Activated naive CD4-positive, alpha-beta T cell treated with Interleukin-2 at 50 U/mL for 16 hours (primary cell): ENCODE measurements at places on chromosomes 12 and 14.

- no peak for DNase-seq
Measured at GRCh38 chr14:100894416-100894815, 9.1 kb downstream of the RTL1 start.

DNA sequence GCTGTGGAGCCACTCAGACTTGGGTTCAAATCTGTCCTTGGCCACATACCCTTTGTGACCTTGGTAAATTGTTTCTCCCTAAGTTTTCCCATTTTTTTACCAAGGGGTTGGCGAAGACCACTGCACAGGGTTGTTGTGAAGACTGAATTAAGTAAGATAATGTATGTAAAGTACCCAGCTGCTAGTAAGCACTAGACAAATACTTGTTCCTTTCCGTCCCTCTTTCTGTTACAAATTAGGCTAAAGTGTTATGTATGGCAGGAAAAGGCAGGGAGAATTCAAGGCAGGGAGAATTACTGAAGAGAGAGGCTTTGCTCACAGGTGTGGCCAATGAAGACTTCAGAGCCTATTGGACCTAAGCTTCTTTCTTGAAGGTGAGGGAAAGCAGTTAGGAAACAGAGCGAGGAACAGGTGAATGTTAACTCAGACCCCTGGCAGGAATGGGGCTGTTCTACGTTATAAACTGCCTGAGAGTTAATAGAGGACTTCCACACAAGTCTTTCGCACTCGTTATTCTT is 25.9 kb downstream of the ABHD12B start:
- no peak for DNase-seq

GRCh38 chr14:70425354-70425753 is 8.5 kb upstream of the SYNJ2BP start:
- no peak for DNase-seq

DNA sequence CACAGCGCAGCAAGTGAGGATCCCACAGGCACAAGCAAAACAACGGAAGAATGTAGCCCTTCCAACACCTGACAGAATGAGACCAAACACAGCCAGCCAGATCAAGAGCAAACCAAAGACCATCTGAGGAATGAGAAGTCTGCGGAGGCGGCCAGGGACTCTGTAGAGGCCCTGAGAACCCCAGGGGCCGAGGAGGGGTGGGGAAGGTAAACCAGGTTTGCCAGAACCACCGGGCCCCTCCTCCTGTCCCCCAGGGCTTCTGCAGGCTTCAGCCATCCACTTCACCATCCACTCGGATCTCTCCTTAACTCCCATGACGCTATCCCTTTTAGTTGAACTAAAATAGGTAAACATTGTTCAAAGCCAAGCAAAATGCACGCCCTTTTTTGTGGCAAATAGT is 37.4 kb downstream of the ZCRB1 start:
- DNase-seq = no peak

DNA sequence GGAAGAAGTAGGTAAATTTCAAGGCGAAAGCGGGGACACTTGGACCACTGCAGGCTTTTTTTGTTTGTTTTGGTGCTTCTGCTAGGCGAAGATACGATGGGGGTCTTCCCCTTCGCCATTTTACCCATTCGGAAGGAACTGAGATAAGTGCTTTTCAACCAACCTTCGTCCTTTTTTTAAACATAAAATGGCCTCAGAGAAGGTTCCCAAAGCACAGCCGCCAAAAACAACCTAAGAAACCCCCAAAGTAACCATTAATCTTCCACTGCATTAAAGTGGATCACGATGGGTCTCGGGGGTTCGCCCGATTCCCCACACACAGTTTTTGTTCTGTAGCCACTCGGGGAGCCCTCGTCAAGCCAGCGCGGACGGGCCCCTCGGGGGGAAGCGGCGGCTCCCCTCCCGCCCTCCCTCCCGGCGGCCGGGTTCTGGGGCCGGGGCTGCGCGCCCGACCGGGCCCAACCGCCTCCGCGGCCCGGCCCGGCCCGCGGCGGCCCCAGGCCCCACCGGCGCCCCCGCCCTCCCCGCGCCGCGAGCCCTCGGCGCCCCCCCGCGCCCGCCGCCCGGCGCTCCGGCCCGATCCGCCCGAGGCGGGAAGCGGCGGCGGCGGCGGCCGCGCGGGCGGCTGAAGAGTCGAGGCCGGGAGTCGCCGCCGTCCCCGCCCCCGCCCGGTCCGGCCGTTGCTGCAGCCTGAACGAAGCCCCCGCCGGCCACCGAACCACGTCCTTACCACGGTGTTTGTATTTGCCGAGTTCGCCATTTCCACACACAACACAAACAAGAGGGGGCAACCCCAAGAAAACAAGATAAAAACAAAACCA is 790 bp downstream of the GTF2A1 start:
- peak; percentile 49 for DNase-seq

- peak; percentile 90 for DNase-seq
Measured at GRCh38 chr12:121776190-121777098, 17.0 kb downstream of the RHOF start.

DNA sequence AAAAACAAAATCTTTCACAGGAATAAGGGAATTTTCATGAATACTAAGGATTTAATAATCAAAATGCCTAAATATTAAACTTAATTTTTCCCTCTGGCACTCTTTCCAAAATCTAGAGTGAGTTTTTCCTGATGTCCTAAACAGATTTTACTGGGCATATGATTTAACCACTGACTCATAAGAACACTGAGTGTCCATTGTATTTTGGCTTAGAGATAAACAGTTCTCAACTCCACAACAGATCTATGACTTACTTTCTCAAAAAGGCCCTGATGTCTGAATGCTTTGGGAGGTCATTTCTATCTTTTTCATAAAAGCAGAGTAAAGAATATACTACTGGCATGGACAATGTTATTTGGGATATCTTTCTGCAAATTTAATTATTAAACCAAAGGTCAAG is 15.0 kb downstream of the TMBIM4 start:
- DNase-seq = no peak

- no peak for DNase-seq
Measured at GRCh38 chr12:8709124-8709830, 11.5 kb downstream of the RIMKLB start.

- no peak for DNase-seq
Measured at GRCh38 chr14:101556566-101557320, 4.6 kb upstream of the DIO3 start.

DNA sequence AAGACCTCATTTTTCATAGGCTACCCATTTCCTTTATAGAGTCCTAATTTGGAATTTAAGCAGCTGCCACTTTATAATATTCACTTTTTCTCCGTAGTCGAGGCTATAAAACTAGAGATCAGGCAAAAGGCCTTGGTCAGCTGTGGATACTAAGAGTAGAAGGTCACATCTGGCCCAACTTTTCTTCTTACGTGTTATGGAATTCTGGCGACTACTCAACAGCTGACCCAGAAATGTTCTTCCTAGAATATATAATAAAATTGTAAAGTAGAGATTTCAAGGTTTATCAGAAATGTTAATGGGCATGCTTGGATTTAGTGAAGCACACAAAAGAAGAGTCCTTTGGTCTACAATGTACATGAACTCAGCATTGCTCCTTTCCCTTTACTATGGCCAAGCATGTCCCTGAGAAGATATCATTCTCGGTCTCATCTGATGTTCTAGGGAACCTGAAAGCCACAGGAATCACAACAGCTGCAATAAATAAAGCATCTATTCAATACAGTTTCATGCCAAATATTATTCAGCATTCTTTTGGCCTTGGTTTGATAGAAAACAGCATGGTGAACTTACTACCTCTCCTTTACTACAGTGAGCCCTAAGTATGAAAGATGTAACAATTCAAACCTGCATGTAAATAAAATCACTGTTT is 261.4 kb upstream of the NPAS3 start:
- no peak for DNase-seq

DNA sequence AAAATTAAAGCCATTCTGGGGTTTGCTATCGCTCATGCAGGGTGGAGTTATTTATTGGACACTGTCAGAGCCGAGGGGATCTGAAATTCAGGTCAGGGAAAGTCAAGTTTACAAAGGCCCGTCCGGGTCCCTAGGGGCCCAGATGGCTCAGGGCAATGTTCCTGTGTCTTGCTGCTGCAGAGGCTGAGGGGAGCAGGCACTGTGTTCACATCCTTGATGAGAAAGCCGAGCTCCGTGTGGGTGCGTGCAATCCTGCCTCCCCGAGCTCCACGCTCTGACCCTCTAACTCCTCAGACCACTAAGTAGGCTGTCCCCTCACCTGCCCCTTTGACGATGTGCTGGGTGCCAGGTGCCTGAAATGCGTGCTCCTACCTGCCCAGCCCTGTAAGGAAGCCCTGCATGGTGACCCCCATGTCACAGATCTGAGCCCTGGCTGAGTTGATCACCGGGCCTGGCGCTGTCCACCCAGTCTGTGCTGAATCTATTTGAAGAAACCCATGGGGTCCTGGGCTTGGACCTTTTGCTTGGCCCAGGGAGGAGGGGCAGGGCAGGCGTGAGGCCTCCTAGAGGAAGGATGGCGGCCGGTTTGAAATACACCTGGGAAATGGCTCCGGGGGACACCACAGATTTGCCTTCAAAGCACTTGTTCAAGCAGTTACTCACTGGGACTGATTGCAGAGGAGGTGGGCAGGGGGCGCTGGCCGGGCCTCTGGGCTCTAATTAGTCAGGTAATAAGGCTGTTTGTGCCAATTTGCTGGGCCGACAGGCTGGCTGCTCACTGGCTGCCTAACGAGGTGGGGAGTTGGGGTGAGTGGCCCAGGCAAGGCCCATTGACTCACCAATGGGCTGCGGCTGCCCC is 204.3 kb downstream of the KIF26A start:
- DNase-seq = no peak

DNA sequence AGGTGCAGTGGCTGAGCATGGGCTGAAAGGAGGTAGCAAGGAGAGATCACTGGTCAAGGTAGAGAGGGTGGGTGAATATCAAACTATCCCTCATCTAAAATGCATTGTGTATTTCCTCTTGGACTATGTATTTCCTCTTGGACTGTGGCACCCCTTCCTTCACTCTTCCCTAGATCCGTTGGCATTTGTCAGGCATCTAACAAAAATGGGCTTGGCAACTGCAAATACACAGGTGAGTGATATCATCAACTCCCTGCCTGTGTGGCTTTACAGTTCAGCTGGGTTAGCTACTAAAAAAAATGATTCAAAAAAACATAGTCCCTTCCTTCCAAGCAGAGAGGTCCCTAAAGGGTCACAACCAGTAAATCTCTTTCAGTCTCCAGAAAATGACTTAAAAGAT is 142.8 kb upstream of the FUT8 start:
- no peak for DNase-seq

DNA sequence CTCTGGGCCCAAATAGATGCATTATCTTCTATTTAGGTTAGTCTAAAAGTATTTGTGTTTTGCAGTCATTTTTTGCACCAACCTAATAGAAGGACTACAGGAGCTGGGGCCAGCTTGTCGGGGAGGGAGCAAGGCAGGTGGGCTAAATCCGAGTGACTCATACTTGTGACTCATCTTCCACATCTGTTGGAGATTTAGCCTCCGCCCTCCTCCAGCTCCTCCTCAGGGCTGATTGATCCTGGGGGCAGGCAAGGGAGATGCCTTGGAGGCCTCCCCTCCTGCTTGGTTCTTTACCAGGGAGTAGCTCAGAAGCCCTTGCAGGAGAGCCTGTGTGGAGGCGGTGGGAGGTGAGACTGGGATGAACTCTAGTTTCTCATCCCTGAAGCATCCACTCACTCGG is 27.9 kb downstream of the RHOF start:
- DNase-seq = no peak

- DNase-seq = no peak
Measured at GRCh38 chr12:2548081-2548480, 246.7 kb upstream of the FKBP4 start.

DNA sequence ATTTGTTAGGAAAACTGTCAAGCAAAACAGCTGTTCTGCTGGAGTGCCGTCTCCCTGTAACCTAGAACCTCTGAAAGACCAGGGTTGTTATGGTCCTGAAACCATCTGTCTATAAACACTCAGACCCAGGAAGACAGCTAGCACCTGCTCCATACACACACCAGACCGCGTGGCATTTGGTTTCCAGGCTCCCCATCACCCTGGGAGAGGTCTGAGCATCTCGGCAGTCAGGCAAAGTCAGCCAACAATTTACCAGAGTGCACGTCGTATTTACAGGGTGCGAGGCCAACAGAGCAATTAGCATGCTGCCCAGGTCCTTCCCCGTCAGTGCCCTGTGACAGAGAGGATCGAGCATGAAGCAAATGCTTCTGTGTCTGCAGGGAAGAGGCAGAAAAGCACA is 272.5 kb downstream of the SLC15A4 start:
- DNase-seq = no peak

DNA sequence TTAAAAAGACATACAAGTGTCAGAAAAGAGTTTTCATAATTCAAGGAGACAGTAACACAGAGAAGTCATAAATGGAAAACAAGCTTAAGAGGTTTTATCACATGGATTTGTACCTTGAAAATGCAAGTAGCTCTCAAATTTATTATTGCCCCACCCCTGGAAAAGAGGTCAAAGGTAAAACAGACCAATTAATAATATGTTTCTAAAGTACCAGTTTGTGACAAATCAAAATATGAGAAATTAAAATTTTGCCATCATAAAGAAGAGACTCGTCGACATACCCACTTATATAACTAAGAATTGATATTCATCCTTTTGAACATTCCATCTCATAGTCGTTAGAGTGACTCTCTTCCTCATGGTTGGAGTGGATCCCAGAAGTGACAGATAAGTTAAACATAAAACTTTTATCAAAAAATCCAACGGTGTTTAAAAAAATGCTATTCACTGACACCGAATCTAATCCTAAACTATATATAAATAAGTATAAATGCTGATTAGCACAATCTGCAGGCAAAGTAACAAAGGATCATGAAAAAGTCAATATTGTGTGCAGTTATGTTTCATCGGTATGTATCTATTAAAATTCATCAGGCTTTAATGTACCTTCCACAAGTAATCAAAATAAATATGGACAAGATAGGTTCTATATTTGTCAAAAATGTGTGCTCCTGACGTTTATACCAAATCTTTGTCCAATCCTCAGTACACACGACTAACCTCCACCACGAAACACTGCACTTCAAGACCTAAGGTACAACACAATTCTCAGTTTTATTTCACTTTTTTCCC is 2.3 kb downstream of the CORO1C start:
- DNase-seq = no peak

GRCh38 chr14:55533960-55534359 is 46.0 kb upstream of the KTN1 start:
- no peak for DNase-seq

- DNase-seq = no peak
Measured at GRCh38 chr12:117907108-117907689, 61.6 kb downstream of the KSR2 start.

GRCh38 chr14:82084813-82085212 is 551.2 kb upstream of the SEL1L start:
- DNase-seq = no peak

- DNase-seq = no peak
Measured at GRCh38 chr14:41606532-41607303, at the start of gene LRFN5. LRFN5 (plus strand) TSS chr14:41606876.

GRCh38 chr12:82124711-82125380 is 233.3 kb downstream of the CCDC59 start:
- no peak for DNase-seq

- DNase-seq = no peak
Measured at GRCh38 chr12:45959728-45960127, 30.6 kb downstream of the SCAF11 start.

GRCh38 chr12:120760349-120761254 is 35.0 kb downstream of the ACADS start:
- peak; percentile 12 for DNase-seq
